ENCODE measurements at places on chromosomes 5 and 9. TPM values are rescaled to one million over a fixed set of nuclear protein-coding genes. Genes with fewer than 3 reads are reported as not detected.

NUP188 gene
- polyA plus RNA-seq = 8.6 TPM

KIF4B gene
- 0.85 TPM for polyA plus RNA-seq

HTR1A gene
- not detected for polyA plus RNA-seq

DEPDC1B gene
- not detected for polyA plus RNA-seq

ADAMTS16 gene
- polyA plus RNA-seq = 0.20 TPM

PLK2 gene
- polyA plus RNA-seq = 20.5 TPM

SNCB gene
- 6.9 TPM for polyA plus RNA-seq

PELO gene
- polyA plus RNA-seq = 13.2 TPM

AP3S1 gene
- 128 TPM for polyA plus RNA-seq

POU5F2 gene
- polyA plus RNA-seq = 0.14 TPM

N4BP3 gene
- polyA plus RNA-seq = 0.43 TPM

GNA14 gene
- 7.1 TPM for polyA plus RNA-seq

BARHL1 gene
- not detected for polyA plus RNA-seq

GRIN3A gene
- polyA plus RNA-seq = 2.8 TPM

SHISAL2B gene
- polyA plus RNA-seq = not detected

DAB2IP gene
- polyA plus RNA-seq = 0.07 TPM

KIF3A gene
- 152 TPM for polyA plus RNA-seq

ANP32B gene
- 20.2 TPM for polyA plus RNA-seq

FAT2 gene
- polyA plus RNA-seq = 0.83 TPM

IL13 gene
- polyA plus RNA-seq = not detected

DDX31 gene
- 2.9 TPM for polyA plus RNA-seq

COL27A1 gene
- 1.8 TPM for polyA plus RNA-seq

RFX3 gene
- 7.1 TPM for polyA plus RNA-seq

BARX1 gene
- not detected for polyA plus RNA-seq

NUTM2G gene
- polyA plus RNA-seq = not detected

BRINP1 gene
- 38.1 TPM for polyA plus RNA-seq

PRSS3 gene
- 26.2 TPM for polyA plus RNA-seq

NPR3 gene
- not detected for polyA plus RNA-seq

OR13C9 gene
- polyA plus RNA-seq = not detected

PLAC8L1 gene
- polyA plus RNA-seq = not detected

VPS13A gene
- 21.4 TPM for polyA plus RNA-seq

PCDHGA5 gene
- 2.5 TPM for polyA plus RNA-seq

PRRX2 gene
- not detected for polyA plus RNA-seq

SLC6A7 gene
- polyA plus RNA-seq = 0.65 TPM

CRAT gene
- 2.7 TPM for polyA plus RNA-seq

IDNK gene
- 10.2 TPM for polyA plus RNA-seq

CDX1 gene
- polyA plus RNA-seq = not detected

OCLN gene
- polyA plus RNA-seq = 1.3 TPM

MARVELD2 gene
- polyA plus RNA-seq = 0.66 TPM

C5orf47 gene
- polyA plus RNA-seq = not detected

NUTM2F gene
- not detected for polyA plus RNA-seq

ELAVL2 gene
- 14.0 TPM for polyA plus RNA-seq

GABRA1 gene
- 1,123 TPM for polyA plus RNA-seq

GDA gene
- polyA plus RNA-seq = 0.66 TPM

IGFBPL1 gene
- 1.3 TPM for polyA plus RNA-seq

GGTA1 gene
- not detected for polyA plus RNA-seq

FAM169A gene
- 15.5 TPM for polyA plus RNA-seq

GRAMD2B gene
- 7.2 TPM for polyA plus RNA-seq

PFN3 gene
- not detected for polyA plus RNA-seq

SNCAIP gene
- 4.6 TPM for polyA plus RNA-seq

Measured in Purkinje cell (primary cell).